ENCODE measurements at places on chromosomes 16 and 17.

- DNase-seq: no peak
These were observed 673.6 kb downstream of the HS3ST4 start for GRCh38 chr16:26365161-26365940.

GRCh38 chr16:48378836-48379235, 6.4 kb downstream of the SIAH1 start:
- DNase-seq: no peak

DNA sequence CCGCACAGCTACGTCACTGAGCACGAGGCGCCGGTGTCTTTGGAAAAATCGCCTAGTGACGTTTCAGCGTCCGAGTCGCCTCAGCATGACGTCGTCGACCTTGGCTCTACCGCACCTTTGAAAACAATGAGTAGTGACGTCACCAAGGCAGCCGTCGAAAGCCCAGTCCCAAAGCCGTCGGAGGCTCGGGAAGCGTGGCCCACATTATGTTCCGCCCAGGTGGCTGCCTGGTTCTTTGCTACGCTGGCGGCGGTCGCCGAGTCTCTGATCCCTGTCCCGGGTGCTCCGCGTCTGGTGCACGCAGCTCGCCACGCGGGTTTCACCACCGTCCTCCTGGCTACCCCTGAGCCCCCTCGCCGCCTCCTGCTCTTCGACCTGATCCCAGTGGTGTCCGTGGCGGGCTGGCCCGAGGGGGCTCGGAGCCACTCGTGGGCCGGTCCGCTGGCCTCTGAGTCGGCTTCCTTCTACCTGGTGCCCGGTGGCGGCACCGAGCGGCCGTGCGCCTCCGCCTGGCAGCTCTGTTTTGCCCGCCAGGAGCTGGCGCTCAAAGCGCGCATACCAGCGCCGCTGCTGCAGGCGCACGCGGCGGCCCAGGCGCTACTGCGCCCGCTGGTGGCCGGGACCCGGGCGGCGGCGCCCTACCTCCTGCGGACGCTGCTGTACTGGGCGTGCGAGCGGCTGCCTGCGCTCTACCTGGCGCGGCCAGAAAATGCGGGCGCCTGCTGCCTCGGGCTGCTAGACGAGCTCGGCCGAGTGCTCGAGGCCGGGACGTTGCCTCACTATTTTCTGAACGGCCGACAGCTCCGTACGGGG, 1.5 kb downstream of the TMEM102 start:
- peak; percentile 43 for DNase-seq

DNA sequence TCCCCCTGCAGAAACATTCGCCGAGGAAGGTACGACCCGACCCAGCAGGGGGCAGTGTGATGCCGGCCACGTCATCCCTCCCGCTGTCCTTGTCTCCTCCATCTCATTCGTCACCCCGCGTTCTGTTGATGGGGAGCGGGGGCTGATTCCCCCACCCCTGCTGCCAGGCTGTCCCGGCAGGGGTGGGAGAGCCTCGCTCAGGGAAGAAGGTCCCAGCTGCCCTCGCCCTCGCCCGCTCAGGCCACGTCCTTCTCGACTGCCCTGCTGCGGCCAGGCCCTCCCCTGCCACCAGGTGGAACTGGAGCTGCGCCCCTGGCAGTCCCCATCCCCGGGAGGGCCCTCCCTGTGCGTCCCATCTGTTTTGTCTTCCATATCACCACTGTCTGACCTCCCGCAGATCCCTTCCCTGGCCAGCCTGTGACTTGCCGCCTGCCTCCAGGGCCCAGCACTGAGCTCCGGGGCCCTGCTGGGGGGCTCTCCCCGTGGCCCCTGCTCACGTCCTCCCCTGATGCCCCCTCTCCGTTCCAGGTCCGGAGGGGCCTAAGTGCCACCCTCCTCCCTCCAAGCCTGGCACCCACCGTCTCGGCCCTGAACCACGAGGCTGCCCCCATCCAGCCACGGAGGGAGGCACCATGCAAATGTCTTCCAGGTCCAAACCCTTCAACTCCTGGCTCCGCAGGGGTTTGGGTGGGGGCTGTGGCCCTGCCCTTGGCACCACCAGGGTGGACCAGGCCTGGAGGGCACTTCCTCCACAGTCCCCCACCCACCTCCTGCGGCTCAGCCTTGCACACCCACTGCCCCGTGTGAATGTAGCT, 20.6 kb downstream of the ADAM11 start:
- peak; percentile 71 for DNase-seq

- no peak for DNase-seq
These were observed 3.7 kb upstream of the SCNN1B start for GRCh38 chr16:23298290-23298915.

DNA sequence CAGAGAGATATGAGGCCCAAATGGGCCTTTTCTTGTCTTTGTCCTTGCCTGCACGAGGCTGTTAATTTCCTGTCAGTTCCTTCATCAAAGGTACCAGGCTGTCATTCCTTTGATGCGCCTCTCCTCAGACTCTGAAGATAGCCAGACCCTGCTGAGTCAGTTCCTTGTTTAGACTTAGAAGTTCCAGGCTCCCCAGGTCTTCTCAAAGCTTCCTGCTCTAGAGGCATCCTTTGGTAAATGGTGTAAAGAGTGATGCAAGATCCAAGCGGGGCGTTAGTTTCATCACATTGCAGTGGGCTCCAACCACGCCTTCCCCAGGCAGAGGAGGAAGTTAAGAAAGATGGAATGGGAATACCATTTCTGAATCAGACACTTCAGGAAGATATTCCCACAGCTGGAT, 4.0 kb upstream of the CDH11 start:
- no peak for DNase-seq

- DNase-seq: no peak
These were observed 44.2 kb downstream of the HELZ start for GRCh38 chr17:67200727-67201301.

GRCh38 chr17:28624148-28624547, 10.2 kb upstream of the RSKR start:
- no peak for DNase-seq

DNA sequence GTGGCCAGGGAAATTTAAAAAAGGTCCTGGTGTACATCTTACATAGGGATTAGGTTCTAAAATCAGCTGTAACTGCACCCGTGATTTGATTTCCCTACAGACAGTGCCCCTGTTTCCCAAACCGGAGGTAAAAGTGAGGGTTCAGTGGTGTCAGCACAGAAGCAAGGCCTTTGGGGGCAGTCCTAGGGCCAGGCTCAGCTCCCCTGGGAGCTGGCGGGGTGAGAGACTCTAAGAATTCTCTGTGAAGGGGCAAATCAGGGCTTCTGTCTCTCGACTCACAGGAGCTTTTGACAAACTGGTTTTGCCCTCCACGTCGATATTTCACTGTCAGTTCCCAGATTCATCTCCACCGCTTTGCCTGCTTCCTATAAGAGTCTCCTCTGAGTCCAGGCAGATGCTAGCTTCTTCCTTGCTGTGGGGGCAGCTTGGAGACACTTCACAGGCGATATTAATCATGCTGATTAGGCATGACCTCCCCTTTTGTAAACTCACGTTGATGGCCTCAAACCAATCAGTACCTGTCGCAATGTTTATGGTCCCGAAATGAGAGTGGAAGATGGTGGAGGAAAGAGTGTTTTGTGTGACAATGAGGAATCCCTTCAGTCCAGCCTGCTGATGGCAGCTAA, 234.2 kb upstream of the TOX3 start:
- DNase-seq: no peak

Data from stimulated activated CD8-positive, alpha-beta memory T cell treated with anti-CD3 and anti-CD28 coated beads, Interleukin-7, amount 100 ng/mL, for 4 hours (primary cell).